ENCODE measurements at places on chromosomes 3 and 15. TPM values are rescaled to one million over a fixed set of nuclear protein-coding genes. Genes with fewer than 3 reads are reported as not detected.

EPHA6 gene
- total RNA-seq, result 0.26 TPM

CFAP100 gene
- total RNA-seq, result not detected

TPRG1 gene
- 0.32 TPM for total RNA-seq

ERICH6 gene
- 0.17 TPM for total RNA-seq

KLHL40 gene
- not detected for total RNA-seq

CHRNA3 gene
- under 0.01 TPM for total RNA-seq

SPATA12 gene
- total RNA-seq, result not detected

PARP3 gene
- total RNA-seq, result 13.6 TPM

DTWD1 gene
- 31.9 TPM for total RNA-seq
